ENCODE measurements at places on chromosomes 1 and 21.

DNA sequence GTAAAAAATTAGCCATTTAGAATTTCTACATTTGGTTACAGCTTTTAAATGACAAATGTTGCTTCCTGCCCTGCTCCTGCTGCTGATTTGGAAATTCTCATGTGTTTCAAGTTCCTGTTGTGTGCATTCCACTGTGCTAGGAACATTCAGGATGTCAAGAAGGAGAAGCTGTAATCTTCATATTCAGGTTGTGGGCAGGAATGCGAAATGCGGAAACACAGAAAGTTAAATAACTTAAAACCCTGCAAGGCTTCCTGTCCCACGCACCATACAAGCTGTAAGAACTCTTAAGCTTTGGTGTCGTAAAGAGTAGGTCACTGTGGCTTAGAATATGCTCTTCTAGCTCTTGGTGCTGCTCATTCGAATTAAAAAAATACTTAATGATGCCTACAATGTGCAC, 52.6 kb downstream of the S100B start:
- DNase-seq: no peak

- no peak for DNase-seq
Observed at GRCh38 chr1:226912587-226913176, 27.4 kb upstream of the COQ8A start.

GRCh38 chr1:99595041-99595440, 50.9 kb upstream of the PALMD start:
- DNase-seq: no peak

DNA sequence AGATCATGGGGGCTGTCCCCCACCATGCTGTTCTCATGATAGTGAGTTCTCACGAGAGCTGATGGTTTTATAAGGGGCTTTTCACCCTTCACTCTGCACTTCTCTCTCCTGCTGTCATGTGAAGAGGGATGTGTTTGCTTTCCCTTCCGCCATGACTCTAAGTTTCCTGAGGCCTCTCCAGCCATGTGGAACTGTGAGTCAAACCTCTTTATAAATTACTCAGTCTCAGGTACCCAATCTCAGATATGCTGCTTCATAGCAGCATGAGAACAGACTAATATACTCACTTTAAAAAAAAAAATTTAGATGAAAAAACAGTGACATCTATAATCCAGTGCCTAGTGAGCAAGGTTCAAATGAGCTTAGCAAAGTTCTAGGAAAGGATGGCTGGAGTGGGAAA, 135.1 kb upstream of the RAB4A start:
- no peak for DNase-seq

DNA sequence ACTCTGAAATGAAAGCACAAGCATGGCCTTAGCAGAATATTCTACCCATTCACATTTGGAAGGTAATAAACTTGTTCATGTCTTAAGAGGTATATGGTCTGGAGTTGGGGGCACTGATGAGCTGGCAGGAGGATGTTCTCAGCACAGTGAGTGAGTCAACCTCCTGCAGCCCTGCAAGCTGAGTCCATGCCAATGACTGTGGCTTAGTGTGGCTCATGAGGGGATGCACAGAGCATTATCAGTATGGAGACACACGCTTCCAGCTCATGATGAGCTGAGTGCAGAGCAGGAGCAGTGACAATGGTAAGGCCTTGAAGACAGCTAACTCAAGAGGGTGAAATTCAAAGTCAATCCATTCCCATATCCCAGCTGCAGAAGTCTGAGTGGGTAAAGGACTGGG, 102.3 kb downstream of the TNFSF18 start:
- DNase-seq: no peak

GRCh38 chr1:245611251-245611650, 456.5 kb downstream of the KIF26B start:
- no peak for DNase-seq

DNA sequence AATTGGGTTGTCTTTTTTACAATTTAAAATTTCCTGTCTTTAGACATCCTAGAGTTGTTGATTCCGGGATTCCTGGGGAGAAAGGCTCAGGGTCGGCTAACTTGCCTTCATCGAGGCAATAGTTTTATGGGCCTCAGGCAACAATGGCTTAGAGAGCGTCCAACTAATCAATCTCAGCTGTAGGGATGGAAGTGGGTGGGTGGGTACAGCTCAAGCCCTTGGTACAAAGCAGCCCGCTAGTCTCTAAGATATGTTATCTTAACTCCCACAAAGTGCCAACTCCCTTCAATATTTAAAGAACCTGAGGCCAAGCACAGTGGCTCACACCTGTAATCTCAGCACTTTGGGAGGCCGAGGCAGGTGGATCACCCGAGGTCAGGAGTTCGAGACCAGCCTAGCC, 6.9 kb upstream of the FMN2 start:
- DNase-seq: no peak

DNA sequence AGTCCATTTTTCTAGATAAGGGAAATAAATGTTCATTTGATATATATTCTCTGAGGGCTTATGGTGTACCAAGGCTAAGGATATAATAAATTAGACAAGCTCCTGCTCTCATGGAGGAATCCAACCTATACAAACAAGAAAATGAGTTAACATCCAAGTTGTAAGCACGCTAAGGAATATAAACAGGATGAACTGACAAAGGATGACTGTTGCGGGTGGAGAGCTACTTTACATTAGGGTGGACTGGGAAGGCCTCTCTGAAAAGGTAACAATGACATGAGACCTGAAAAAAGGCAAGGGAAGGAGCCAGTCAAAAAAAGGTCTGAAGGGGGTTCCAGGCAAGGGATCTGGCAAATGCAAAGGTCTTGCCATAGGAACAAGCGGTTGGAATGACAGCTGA, 3.1 kb downstream of the BCAR3 start:
- no peak for DNase-seq

GRCh38 chr1:182304627-182305026, 87.0 kb downstream of the GLUL start:
- no peak for DNase-seq

- no peak for DNase-seq
Observed at GRCh38 chr1:111903148-111903870, 86.2 kb downstream of the KCND3 start.

- DNase-seq: no peak
Observed at GRCh38 chr1:109281680-109282496, 1.1 kb downstream of the PSRC1 start.

DNA sequence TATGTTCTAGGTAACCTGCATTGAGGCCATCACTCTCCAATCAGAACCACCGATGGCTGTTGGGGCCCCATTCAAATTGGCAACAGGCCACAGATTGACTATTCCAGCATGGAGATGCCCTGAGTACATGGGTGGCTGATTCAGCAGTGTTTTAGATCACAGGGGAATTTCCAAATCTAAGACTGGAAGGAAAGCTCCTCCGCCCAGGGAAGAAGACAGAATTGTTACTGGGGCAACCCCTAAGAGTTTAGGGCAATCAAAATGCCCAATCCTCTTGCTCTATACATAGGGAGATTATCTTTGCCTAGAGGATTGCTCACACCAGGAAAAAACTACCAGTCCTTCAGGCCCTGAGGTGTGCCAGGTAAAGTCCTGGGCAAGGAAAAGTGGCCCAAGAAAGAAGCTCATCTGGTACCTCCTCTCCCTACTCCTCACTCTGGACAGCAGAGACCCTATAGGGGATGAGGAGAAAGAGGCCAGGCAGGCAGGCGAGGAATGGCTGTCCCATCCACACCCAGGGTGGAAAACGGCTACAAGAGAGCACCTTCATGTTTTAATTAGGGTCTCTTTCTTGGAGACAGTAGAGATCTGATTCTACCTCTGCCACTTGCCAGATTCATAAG, 5.8 kb downstream of the S100A8 start:
- no peak for DNase-seq

GRCh38 chr1:38071312-38072256, 25.0 kb upstream of the POU3F1 start:
- DNase-seq: no peak

DNA sequence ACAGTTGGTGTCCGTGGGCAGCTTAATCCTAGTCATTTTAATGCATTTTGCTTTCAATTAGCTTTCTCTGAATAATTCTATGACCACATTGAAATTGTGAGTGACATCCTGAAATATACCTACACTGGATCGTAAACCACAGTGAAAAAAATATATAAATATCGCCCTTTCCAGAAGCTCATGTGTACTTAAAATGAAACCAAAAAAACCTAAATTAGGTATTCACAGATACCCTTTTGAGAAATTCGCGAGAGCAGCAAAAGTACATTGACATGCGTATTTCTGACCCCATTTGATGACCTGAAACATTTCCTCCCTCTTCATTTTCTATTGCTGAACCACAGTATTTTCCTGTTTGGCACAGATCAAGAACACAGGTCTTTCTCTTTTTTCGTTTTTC, 253.8 kb downstream of the LTN1 start:
- DNase-seq: no peak

GRCh38 chr1:8070381-8070811, 44.3 kb upstream of the ERRFI1 start:
- no peak for DNase-seq

DNA sequence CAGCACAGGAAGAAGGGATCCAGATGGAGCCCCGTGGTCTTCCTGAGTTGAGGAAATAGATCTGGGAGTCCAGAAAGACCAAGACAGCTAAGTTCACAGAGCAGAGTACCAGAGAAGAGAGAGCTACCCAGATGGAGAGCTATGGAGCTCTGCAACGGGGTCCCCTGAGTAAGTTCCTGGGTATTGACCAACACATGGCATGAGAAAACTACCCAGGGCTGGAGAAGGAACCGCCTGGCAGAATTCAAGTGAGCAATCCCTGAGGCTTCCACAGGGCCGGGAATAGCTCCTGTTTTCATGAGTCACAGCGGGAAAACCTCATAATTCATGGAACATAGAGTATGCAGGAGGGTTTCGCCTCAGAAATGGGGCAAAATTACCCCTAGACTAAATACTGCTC, 19.7 kb downstream of the STPG1 start:
- no peak for DNase-seq

DNA sequence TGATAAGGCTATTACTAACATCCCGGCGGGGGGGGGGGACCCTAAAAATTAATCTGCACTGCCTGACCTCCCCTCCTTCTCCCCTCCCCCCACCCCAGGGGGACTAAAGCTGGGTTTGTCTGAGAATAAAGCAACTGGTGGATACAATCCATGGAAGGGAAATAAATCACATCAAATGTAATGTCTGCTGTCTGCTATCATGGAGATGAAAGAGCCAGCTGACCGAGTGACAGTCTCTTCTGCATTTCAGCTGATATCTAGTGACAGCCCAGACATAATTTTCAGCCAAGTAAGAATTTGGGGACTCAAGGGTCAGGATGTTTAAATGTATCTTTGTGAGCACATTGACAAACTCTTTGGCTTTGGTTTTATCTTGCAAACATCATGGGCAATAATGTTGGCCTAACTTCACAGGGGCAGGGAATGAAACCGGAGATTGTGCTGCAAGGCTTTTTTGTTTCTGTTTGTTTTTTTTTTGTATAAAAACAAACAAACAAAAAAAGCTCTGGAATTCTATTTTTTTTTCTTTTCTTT, 44.7 kb downstream of the HTR6 start:
- DNase-seq: no peak

DNA sequence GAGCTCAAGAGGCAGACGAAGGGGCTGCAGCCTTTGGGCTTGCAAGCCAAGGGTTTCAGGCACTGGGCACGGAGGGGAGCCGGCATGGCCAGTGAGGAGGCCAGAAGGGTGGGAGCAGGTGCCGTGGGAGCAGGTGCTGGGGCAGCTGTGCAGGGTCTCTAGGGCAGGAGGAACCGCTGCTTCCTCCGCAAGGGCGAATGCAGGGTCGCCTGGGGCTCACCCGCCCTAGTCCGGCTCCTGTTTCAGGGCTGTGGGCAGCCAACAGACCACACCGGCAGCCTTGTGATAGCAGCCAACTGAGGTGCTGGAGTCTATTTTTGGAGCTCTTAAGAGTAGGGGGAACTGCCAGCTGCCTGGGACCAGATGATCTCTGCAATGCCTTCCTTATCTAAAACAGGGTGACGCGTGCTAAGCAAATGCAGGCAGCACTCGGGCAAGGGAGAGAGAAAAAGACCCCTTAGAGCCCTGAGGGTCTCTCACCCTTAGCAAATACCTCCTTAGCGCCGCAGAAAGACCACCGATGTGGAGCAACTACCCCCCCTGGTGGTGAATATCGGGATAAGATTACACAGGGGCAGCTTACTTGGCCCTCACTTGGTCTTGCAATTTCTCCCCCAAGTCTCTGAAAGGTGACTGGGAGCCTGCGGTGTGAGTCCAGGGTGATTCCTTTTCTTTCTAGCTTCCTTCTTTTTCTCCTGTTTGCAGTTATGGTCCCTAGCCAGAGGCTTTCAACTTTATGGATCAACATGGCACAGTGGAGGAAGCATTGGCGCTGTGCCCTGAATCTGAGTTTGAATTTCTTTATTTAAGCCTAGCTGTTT, 20.7 kb upstream of the MAPKAPK2 start:
- peak; percentile 68 for DNase-seq

- no peak for DNase-seq
Observed at GRCh38 chr21:27813344-27813743, 846.5 kb upstream of the ADAMTS5 start.

- DNase-seq: no peak
Observed at GRCh38 chr1:29962831-29963247, 726.5 kb downstream of the PTPRU start.

DNA sequence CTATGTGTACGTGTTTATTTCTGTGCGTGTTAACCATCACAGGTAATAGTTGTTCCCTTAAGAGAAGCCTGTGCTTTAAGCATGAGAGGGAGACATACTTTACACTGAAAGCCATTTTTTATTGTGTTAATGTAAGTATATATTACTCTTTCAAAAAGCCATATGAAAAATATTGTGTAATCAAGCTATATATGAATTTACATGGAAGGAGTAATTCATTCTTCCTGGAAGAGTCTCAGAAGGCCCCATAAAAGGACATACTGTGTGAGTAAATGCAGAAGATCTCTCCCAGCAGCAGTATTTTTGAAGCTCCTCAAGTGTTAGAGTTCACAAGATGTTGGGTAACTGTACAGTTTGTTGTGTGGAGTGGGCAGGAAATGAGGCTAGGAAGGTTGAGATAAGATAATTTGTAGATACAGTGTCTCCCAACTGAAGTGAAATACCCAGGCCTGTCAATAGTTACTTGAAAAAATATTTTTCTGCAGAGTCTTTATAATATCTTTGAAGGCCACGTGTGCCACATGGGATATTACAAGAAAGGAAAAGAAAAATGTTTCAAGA, 138.3 kb downstream of the PTGER3 start:
- DNase-seq: no peak

DNA sequence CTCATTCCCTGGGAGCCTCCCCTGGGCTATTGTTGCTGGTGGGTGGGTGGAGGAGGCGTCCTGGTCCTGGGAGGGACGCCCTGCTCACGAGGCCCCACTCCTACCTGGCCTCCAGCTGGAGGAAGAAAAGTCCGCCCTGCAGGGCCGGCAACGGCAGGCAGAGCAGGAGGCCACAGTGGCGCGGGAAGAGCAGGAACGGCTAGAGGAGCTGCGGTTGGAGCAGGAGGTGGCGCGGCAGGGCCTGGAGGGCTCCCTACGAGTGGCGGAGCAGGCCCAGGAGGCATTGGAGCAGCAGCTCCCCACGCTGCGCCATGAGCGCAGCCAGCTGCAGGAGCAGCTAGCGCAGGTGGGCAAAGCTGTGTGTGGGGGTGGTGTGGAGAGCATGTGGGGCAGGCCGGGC, 24.9 kb downstream of the CROCC start:
- no peak for DNase-seq

GRCh38 chr21:16302851-16303282, 573.1 kb downstream of the USP25 start:
- DNase-seq: no peak

Measured in NCI-H1436 treated with DMSO at 0.1 percent for 48 hours (cell line).